Uterus (tissue), 4 donors: ENCODE measurements at places on chromosomes 5 and 9.
A peak's percentile ranks its signal among the peaks of the same experiment; 100 is the strongest.

DNA sequence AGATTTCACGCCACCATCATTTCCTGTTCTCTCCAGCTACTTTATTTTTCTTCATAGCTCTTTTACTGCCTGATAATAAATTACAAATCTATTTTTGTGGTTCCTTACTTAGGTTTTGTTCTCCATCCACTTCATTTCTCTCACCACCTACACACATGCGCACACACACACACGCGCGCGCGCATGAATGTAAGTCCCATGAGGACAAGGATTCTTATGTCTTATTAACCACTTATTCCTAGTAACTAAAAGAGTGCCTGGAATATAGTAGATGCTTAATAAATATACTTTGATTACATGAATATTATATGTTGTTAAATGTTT, 116.5 kb downstream of the TRPM6 start:
- DNase-seq = no peak
- H3K36me3 ChIP-seq = no peaks in the 10 kb centered on the region
- H3K27ac ChIP-seq = no peak overlapping the region
- H3K27me3 ChIP-seq = no peaks in the 10 kb centered on the region
- no peaks in the 10 kb centered on the region for H3K4me1 ChIP-seq

- no peaks in the 10 kb centered on the region for H3K4me1 ChIP-seq
- H3K36me3 ChIP-seq = no peaks in the 10 kb centered on the region
- DNase-seq = no peak
- H3K4me3 ChIP-seq = no peak overlapping the region
- H3K27me3 ChIP-seq = no peaks in the 10 kb centered on the region
- no peak overlapping the region for H3K27ac ChIP-seq
Observed at GRCh38 chr5:5203451-5203850, 63.3 kb downstream of the ADAMTS16 start.

DNA sequence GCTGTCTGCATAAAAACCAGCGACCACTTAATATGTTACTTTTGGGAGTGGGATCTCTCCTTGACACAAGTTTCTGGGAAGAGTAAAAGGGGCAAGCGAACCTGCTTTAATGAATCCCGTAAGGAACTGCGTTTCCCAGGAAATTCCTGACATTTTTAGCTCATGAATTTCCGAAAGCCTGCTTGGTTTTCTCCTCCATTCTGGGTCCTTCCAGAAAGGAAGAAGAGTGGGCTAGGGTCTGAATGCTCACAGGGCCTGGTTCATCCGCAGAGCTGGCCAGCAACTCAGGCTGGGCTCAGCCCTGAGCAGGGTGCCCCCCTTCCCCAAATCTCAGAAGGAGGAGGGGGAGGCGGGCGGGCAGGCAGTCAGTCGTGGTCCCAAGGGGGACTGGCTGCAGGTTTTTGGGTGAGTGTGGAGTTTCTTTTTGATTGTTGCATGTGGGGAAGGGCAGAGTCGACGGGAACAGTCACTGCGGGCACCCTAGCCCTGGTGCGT, 1.2 kb upstream of the PURA start:
- H3K4me3 ChIP-seq = peak overlapping the region; percentile 92
- no peaks in the 10 kb centered on the region for H3K36me3 ChIP-seq
- peaks cover 5% of the 10 kb centered on the region for H3K4me1 ChIP-seq
- H3K27ac ChIP-seq = peak overlapping the region; percentile 94
- H3K27me3 ChIP-seq = no peaks in the 10 kb centered on the region

GRCh38 chr5:54969242-54969641, 16.2 kb downstream of the ESM1 start:
- no peaks in the 10 kb centered on the region for H3K4me1 ChIP-seq
- no peaks in the 10 kb centered on the region for H3K27me3 ChIP-seq
- no peak overlapping the region for H3K4me3 ChIP-seq
- no peaks in the 10 kb centered on the region for H3K36me3 ChIP-seq
- DNase-seq = no peak
- H3K27ac ChIP-seq = no peak overlapping the region

DNA sequence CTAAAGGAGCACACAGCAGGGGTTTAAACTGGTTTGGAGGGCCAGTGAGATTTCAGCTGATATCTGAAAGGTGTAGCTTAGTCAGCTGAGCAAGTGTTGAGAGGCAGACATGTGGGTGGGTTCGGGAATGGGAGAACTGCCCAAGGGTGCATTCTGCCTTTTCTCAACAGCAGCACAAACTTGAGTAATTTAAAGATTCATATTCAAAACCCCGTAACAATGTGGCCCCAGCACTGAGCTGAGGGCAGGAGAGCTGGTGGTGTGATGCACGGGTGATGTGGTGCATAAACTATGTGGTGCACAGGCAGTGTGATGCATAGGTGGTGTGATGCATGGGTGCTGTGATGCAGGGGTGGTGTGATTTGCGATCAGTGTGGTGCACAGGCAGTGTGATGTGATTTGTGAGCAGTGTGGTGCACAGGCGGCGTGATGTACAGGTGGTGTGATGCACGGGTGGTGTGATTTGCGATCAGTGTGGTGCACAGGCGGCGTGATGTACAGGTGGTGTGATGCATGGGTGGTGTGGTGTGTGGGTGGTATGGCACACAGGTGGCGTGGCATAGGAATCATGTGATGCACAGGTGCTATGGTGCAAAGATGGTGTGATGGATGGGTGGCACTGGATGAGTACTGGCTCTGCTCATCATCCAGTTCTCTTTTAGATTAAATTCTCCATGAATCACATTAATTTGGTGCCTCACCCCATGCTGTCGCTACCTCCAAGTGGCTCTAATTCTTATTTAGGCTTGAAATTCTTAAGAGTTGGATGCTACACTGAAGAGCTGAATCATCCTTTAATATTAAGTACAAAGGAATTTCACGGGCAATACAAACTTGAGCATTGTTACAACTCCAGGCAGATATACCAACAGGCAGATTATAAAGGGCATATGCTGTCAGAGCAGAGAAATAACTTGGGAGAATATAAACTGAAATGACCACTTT, 53.6 kb downstream of the DAP start:
- H3K4me1 ChIP-seq = peaks cover 7% of the 10 kb centered on the region
- no peaks in the 10 kb centered on the region for H3K36me3 ChIP-seq

GRCh38 chr5:34944460-34945047, 15.2 kb downstream of the DNAJC21 start:
- no peak overlapping the region for H3K4me3 ChIP-seq
- no peaks in the 10 kb centered on the region for H3K27me3 ChIP-seq
- no peaks in the 10 kb centered on the region for H3K36me3 ChIP-seq

GRCh38 chr9:15531380-15531779, 20.6 kb upstream of the PSIP1 start:
- no peaks in the 10 kb centered on the region for H3K4me1 ChIP-seq
- no peaks in the 10 kb centered on the region for H3K27me3 ChIP-seq
- DNase-seq = no peak
- no peak overlapping the region for H3K4me3 ChIP-seq
- no peak overlapping the region for H3K27ac ChIP-seq

DNA sequence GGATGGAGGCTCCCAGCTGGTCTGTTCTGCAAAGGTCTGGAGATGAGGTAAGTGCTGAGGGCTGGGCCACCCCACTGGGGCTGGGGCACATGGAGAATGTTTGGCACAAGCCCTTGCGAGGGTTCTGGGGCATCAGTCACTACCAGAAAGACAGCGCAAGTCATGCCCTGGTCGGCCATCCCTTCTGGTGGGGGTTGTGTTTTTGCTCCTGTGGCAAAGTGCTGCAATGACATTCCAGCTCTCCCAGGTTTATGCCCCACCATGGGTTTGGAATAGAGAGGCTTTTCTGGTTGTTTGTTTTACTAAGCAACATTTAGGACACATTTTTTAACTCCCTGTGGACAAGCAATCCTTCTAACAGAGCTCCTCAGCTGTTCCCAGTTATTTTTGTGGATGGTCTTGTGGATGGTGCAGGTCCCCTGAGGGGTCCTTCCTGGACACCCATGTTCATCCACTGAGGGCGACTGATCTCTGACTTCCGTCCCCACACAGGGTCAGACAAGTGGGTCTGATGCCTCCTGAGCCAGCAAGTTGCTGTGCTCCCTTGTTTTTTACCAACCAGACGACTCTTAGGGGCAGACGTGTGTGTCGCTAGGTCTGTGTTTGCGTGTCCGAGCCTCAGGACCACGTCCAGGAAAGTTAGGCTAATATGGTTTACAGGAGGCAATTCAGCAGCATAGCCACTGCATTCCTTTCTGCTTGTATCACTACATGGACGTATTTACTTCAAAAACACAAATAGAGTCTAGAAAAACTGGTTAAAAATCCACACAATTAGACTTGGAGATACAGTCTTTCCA, 64.9 kb upstream of the ECM2 start:
- no peak overlapping the region for H3K4me3 ChIP-seq
- peaks cover 6% of the 10 kb centered on the region for H3K4me1 ChIP-seq
- peak overlapping the region; percentile 61 for H3K27ac ChIP-seq
- no peaks in the 10 kb centered on the region for H3K36me3 ChIP-seq
- peak; percentile 28 for DNase-seq
- H3K27me3 ChIP-seq = no peaks in the 10 kb centered on the region

DNA sequence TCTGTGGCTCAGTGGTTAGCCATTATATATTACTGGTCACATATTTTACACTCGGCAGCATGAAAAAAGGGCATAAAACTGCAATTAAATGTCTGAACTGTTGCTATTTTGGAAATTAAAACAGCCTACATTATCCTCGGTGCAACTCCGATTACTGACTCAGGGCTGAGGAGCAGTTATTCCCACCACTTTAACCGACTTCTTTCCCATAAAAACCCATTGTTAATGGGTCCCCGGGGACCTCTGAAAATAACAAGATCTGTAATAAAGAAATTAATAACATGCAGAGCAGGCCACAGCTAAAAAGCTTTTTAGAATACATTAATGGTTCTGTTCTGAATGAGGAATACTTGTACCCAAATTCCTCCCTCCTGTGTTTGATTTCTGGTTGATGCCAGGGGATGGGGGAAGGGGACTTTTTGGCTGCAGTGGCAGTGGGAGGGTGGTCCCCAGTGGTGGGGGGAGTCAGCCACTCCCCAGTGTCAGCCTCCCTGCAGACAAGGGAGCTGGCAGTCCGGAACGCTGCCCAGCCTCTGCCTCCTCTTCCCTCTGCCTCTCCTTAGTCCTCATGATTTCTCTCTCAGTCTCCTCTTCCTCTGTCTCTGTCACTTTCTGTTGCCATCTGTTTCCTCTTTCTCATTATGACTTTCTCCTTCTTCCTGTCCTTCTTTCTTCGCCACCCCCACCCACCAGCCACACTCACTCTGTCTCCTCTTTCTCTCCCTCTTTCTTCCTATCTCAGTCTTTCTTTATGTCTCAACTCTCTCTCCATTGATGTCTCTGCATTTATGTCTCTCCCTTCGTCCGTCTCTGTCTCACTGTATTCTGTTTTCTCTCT, 59.0 kb upstream of the ZBTB43 start:
- H3K36me3 ChIP-seq = no peaks in the 10 kb centered on the region
- no peak overlapping the region for H3K4me3 ChIP-seq
- no peaks in the 10 kb centered on the region for H3K4me1 ChIP-seq
- DNase-seq = no peak
- no peaks in the 10 kb centered on the region for H3K27me3 ChIP-seq

GRCh38 chr9:34185778-34186551, 7.1 kb downstream of the UBAP1 start:
- peak overlapping the region; percentile 59 for H3K27ac ChIP-seq
- no peak overlapping the region for H3K4me3 ChIP-seq
- peak; percentile 32 for DNase-seq
- peaks cover 7% of the 10 kb centered on the region for H3K4me1 ChIP-seq
- no peaks in the 10 kb centered on the region for H3K36me3 ChIP-seq

DNA sequence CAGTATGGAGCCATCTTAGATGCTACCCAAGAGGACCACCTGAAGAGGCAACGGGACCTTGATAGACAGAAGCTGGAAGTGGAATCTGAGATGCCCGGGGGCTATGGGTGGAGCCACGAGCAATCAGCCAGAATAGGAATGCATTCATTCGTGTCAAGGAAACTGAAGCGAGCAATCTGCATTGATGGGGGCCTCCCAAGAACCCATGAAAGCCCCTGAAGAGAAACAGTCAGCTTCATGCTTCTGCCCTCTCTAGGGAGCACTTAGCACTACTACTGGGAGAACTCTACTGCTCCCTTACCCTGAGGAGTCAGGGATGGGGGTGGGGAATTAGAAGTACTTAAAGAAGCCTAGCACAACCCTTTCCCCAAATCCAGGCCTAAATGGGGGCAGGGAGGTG, 51.9 kb upstream of the TCERG1 start:
- no peak overlapping the region for H3K27ac ChIP-seq
- H3K4me3 ChIP-seq = no peak overlapping the region
- no peak for DNase-seq
- no peaks in the 10 kb centered on the region for H3K4me1 ChIP-seq
- no peaks in the 10 kb centered on the region for H3K36me3 ChIP-seq
